ENCODE measurements at places on chromosomes 5 and 9. TPM values are rescaled to one million over a fixed set of nuclear protein-coding genes. Genes with fewer than 3 reads are reported as not detected.

DNA sequence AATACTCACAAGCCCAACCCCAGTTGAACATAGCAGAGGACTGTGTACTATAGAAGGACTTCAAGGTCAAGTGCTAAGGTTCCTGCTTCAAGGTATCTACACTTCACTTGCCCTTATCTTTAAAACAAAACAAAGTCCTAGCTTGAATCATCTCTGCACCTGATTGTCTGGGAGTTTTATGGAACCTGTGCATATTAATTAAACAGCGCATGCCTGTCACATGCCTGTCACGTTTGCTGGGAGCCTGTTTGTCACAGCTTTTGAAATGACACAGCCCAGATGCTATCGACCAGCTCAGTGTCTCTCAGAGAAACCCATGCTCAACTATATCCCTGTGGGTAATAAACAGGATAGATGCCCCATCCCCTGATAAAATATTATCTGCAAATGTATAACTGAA is 476.0 kb downstream of the ZSWIM6 start:
- no peak for DNase-seq

ADRB2 gene
- polyA plus RNA-seq = 29.4 TPM

DNA sequence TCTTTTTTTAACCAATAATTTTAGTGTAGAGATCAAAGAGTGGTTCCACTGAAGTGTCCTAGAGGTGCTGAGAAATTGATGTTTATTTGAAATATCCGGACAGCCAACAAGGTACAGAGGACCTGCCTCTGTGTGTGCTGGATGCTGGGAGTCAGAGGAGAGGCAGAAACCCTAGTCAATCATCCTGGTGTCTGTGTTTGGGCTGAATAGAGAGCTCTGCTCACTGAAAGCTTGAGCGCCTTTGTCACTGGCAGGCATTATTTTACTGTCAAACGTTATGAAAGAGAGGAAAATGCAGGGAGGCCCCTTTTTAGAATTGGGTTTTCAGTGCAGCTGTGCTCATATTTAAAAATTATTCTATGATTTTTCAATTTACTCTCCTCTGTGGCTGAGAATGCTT is 480.3 kb upstream of the TYRP1 start:
- DNase-seq = no peak

DNA sequence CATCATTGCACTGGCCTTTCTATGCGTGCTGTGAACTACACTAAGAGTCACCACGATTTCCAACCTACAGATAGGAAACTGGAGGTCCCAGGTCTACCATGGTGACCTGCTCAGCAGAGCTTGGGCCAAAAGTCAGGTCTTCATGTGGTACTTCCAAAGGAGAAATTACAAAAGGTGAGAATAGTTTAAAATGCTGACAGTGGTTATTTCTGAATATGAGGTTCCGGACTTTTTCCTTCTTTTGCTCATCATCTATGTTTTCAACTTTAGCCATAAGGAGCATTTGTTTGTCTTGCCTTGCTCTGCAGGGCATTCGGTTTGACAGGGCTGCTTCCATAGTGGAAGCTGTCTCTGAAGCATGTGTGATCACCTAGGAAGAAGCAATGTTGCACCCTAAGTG is 282.1 kb upstream of the IRX1 start:
- no peak for DNase-seq

CD74 gene
- polyA plus RNA-seq = 1.3 TPM

Data from keratinocyte (primary cell).